GF-D8 (cell line): ENCODE measurements at places on chromosomes 3 and 15.

DNA sequence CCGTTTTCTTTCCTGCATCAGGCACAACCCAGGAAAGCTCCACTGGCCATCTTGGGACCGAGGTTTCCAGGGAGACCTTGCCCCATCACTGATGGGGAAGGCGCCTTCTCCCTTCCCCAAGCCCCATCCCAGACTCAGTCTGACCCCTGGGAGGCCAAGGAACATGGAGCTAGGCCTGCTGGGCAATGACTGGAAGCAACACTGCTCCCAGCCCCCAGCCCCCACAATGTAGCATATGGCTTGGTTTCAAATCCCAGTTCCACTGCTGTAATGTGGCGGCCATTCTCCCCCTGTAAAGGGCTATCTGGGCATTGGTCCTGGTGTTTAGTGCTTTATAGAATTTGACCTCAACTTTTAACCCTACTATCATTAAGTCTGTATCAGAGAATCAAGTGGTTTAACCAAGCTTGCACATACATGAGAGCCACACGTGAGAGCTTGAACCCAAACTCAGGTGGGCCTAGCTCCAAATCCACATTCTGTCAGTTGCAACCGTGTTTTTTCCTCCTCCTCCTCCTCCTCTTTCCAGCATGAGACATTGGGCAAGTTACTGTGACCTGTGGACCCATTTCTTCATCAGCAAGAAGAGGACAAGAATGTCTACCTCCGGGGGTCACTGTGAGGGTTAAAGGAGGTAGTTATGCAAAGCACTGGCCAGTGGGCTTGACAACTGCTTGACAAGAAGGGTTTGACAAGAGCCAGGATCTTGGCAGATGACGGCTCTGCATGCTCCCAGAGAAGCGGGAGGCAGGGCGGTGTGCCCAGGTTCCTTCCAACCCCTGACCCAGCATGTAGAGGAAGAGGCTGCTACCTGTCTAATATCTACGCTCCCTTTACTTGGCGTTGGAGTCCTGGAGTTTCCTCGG lies 37.4 kb downstream of the KLHL25 start:
- DNase-seq: no peak

- DNase-seq: no peak
Observed at GRCh38 chr3:66267031-66267430, 46.2 kb downstream of the SLC25A26 start.

DNA sequence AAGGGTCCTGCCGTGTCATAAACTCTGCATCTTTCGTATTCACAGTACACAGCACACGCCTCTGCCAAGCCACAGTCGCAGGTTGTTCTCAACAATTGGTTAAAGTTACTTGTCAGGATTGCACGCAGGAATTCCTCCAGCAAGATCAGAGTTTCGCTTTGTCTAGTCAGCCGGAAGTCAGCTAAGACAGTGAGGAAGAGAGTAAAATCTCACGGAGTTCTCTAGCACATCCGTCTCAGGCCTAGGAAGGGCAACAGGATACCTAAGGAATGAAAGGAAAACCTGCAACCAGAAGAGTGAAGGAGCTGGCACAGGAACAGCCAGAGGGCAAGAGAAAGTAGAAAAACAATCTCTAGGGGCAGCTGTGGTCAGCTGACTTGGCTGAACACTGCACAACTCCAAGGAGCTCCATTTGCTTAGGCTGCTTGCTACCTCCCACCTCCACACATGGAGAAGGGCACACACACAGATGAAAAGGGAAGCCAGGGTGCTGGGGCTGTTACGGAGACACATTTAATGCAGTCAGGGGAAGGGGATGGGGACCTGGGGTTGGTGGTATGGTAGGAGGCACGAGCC lies 23.7 kb downstream of the RORA start:
- DNase-seq: no peak

- DNase-seq: no peak
Observed at GRCh38 chr3:87261925-87262324, 14.5 kb downstream of the POU1F1 start.

- no peak for DNase-seq
Observed at GRCh38 chr15:68126396-68126795, 72.3 kb downstream of the PIAS1 start.
